ENCODE measurements at places on chromosomes 3 and 15.

- DNase-seq, result no peak
These were observed 261.1 kb upstream of the CBLB start for GRCh38 chr3:106129939-106130338.

DNA sequence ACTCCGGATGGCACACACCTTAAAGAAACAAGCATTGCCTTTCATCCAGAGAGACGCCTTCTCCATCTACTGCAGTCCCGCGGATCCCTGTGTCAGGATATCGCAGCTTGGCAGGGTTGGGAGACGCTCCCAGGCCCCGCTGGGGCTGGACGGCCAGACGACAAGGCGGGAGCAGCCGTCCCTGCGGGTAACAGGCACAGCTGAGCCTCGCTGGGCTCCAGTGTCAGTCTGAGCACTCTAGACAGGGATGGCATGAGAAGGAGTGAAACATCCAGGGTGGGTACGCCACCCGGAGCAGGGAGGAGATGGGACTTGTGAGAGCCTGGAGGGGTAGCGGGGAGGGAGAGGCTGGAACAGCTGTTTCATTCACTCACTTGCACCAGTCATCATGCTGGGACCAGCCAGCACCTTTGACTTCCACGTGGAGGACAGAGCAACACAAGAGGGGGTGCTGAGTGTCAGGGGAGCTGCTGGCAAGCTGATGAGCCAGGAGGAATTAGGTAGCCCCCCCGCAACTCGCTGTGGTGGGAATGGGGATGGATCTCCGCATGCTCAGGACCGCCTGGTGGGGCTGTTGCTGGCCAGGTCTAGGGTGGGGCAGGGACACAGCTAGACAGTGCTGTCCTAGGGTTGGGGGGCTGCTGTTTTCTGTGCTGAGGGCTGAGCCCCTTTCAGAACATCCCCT, 31.6 kb upstream of the SNRPA1 start:
- DNase-seq, result no peak

DNA sequence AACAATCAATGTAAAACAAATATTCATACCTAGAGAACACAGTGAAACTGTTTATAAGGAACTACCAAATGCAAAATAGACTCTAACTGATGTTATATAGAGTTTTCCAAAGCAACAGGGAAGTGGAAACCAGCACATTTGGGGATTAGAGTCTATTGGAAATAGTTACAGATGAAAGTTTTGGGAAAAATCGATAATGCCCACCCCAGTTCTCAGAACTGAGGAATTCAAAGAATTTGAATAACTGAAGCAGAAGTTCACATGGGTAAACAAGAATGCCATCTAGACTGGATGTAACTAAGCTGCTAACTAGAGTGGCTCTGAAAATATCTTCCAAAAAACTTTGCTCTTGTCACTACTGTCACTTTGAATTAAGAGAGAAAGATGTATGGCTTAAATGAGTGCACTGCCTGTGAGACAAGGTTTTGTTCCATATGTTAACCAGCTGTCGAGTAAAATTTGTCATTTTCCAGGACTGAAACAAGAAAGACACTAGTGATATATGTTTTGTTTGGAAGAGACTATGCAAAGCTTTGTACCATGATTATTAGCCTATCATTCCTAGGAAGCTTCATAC, 9.2 kb upstream of the DENND4A start:
- no peak for DNase-seq

- DNase-seq, result peak; percentile 1
These were observed 13.9 kb upstream of the ZBBX start for GRCh38 chr3:167394003-167394402.

All from amniotic epithelial cell (primary cell).